ENCODE measurements at places on chromosomes 5 and 9. TPM values are rescaled to one million over a fixed set of nuclear protein-coding genes. Genes with fewer than 3 reads are reported as not detected.

GRCh38 chr5:173786286-173787187, 101.6 kb upstream of the CPEB4 start:
- no peak for DNase-seq

- DNase-seq = no peak
These were observed 361.0 kb downstream of the NFIB start for GRCh38 chr9:13952906-13953305.

DNA sequence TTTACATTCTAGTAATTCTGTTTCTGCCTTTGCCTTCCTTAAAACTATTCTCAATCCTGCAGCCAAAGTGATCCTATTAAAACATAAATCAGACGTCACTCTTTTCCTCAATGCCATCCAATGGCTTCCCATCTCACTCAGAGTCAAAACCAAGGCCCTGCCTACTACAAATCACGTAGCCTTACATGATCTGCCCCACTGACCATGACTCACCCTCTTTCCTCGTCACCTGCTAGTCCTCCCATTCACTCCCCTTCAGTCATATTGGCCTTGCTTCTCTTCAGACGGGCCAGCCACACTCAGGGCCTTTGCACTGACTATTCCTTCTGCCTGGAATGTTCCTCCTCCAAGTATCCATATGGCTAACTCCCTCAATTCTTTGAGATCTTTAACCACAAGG, 39.0 kb upstream of the DMXL1 start:
- no peak for DNase-seq

Gene PCDHA10
- 2.8 TPM for polyA plus RNA-seq

- no peak for DNase-seq
These were observed 8.1 kb downstream of the PPP3R2 start for GRCh38 chr9:101586651-101587050.

GRCh38 chr5:169512385-169512784, 71.2 kb upstream of the SPDL1 start:
- no peak for DNase-seq

- DNase-seq = no peak
These were observed 818.0 kb upstream of the ZNF608 start for GRCh38 chr5:125564317-125564975.

GRCh38 chr5:121976979-121977378, 15.2 kb downstream of the SRFBP1 start:
- DNase-seq = no peak

Gene MLANA
- not detected for polyA plus RNA-seq

GRCh38 chr9:91146391-91147019, 215.2 kb downstream of the AUH start:
- no peak for DNase-seq

DNA sequence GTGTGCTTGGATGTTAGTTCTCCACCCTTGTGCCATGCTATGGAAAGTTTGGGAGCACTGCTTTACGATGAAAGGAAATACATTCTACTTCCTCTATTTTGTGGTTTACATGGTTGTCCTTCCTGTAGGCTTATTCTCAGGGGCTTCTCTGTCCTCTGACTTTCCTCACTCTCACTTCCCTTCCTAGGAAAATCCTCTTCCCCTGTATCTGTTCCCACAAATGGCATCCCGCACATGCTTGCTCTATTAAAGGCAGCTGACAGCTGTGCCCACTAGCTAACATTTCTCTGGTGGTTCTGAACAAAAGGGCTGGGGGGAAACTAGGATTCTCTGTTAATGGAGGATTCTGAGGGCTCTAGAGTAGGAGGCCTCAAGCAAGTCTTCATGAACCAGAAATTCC, 52.4 kb downstream of the FAM170A start:
- DNase-seq = no peak

Gene PIP5K1B
- 2.2 TPM for polyA plus RNA-seq

- DNase-seq = no peak
These were observed 363.2 kb downstream of the GLIS3 start for GRCh38 chr9:3936520-3937235.

DNA sequence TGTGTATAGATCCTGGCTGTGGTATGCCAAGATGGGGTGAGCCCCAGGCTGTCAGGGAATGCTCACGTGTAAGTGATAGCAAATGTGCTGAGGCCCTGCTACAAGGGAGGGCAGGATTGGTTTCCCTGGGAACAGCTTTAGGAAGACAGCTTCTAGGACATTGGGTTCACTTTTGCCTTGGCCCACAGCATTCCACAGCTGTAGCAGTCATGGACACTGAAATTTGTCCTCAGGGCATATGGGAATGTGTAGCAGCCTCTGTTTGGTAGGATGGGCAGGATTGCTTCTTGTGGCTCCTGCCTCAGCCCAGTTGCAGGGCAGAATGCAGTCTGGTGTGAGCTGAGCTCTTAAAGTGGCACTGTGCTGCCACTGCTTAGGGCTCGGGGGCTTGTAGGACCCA, 1061.7 kb upstream of the WWC1 start:
- DNase-seq = no peak

GRCh38 chr9:69324549-69325401, at the start of gene ENTREP1:
Gene ENTREP1 (plus strand): TSS chr9:69325215. CDS start chr9:69325310, 95 bp downstream.
- no peak for DNase-seq

Gene SLC4A9
- 0.24 TPM for polyA plus RNA-seq

- DNase-seq = no peak
These were observed 483.1 kb downstream of the MAT2B start for GRCh38 chr5:163988566-163988965.

- no peak for DNase-seq
These were observed 12.8 kb upstream of the ZFP62 start for GRCh38 chr5:180873615-180874520.

- no peak for DNase-seq
These were observed 6.0 kb downstream of the UGCG start for GRCh38 chr9:111902391-111903139.

- DNase-seq = no peak
These were observed 690.3 kb upstream of the DMAC1 start for GRCh38 chr9:8489835-8490234.

- no peak for DNase-seq
These were observed 769.6 kb upstream of the C9orf72 start for GRCh38 chr9:28342815-28343338.

DNA sequence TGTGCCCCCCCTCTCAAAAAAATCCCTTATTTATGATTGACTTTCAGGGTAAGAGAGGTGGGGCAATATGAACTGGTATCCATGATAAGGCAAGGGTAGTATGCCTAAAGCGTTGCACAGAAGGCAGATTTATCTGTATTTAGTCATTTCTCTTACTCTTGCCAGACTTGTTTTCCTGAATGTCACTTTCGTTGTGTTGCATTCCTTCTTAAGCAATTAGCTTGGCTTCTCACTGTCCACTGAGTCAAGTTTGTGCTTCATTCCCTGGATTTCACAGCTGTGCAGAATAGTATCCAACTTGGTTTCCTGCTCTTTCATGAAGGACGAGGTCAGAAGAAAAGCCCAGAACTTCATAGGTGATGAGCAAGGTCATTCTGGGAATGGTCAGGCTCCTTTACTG, 301.5 kb upstream of the ACTBL2 start:
- DNase-seq = no peak

Gene GDF9
- polyA plus RNA-seq = 0.22 TPM

- no peak for DNase-seq
These were observed 353 bp downstream of the ACSL6 start for GRCh38 chr5:132010989-132011621.

Gene PCDHA7
- 0.86 TPM for polyA plus RNA-seq

Gene LOX
- 1.1 TPM for polyA plus RNA-seq

GRCh38 chr9:97510797-97511654, 9.6 kb downstream of the TMOD1 start:
- DNase-seq = peak; percentile 7

Gene CBY3
- polyA plus RNA-seq = 0.39 TPM

DNA sequence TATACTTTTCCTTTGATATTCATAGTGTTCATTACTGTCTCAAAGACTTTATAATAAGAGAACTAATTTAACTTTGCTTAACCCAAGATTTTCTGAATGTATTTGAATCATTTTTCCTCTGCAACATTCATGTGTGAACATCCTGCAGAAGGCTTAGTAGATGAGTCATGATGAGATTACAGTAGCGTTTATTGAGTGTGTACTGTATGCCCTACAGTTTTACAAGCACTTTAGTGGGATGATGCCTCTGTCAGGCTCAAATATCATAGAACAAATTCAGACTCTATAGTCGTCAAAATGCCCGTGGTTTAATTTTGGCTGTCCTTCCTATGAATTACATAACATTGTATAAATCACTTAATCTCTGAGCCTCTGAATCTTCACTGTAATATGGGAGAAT, 41.2 kb downstream of the FYB1 start:
- DNase-seq = no peak

DNA sequence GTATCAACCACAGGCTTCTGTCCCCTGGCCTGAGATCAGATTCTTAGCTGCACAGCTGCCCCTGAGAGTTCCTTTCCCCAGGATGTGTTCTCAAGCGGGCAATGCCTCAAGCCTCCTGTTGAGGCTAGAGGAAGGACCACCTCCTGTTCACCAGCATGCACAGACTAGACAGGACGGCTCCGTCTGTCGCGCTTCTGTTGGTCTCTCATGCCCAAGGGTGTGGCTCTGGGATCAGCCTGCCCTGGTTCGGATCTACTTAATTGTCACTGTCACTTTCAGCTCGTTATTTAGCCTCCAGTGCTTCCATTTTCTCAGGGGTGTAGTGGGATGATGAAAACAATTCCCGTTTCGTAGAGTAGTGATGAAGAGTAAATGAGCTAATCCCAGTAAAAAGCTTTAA, 103.1 kb downstream of the KCNIP1 start:
- DNase-seq = no peak

Gene AMBP
- 4.0 TPM for polyA plus RNA-seq

Gene SNCB
- 8.9 TPM for polyA plus RNA-seq
